ENCODE measurements at places on chromosomes 5 and 9.

DNA sequence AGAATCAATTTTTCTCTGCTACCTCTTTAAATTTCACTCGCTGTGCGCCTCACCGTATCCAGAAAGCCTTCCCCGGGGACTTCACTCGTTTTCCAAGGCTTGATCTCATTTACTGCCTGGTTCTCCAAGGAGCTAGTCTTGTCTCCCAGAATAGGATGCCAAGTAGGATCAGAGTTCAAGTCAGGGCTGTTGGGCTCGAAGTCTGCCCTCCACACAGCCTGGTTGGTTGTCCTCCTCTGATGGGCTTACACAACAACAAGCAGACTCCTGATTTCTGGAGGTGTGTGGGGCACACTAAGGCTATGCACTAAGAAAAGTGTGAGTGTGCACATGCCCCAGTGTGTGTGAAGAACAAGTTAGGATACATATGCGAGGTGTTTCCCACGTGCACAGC, 14.0 kb upstream of the TNIP1 start:
- DNase-seq = no peak

DNA sequence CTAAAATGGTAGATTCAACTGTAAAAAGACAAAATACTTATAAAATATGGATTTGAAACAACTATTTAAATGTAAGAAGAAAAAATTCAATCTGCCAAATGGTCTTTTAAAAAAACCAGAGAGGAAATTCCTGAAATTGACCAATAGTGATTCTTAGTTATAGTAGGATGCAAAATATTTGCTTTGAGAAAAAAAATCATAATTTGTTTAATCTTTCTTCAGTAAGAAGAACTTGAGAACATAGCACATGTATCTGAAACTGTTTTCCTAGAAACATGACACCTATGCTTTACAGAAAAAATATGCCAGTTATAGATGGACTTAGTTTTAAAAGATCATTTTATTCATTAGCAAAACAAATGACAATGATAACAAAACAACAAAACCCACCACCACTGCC, 186.9 kb upstream of the CD180 start:
- DNase-seq = no peak

DNA sequence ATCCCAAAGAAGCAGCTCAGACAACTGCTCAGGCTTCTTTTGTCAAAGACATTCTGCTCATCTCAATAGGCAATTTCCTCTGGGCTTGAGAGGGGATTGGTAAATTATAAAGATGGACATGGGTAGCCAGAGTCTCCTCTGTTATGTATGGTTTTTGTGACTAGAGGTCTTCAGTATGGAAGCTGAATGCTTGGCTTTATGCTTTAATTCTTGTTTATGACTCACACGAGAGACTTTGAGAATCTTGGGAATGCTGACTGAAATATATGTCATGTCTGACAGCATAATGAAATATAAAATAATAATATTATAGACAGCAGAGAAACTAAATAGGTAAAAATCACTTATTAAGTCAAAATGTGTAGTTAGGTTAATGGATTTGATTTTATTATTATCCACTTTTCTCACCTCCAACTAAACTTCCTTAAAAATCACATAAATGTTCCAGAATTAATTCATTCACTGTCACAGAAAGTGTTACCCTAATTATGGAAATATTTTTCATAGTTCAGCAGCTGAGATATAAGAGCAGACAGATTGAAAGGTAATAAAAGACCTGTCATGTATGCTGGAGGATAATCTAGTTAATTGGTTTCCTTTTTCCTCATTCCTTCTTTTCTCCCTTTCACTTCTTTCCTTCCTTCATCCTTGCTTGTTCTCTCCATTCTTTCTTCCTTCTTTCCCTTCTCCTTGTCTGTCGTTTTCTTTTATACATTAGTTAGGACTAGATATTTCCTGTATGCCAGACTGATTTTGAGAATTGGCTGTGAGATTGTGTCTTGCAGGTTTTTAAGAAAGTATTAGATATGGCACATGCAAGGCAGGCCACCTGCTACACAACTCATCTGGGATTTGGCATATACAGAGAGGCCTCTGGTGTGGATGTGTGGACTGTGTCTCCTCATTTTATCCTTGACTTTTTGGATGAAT, 1866.1 kb upstream of the NUDT12 start:
- DNase-seq = no peak

DNA sequence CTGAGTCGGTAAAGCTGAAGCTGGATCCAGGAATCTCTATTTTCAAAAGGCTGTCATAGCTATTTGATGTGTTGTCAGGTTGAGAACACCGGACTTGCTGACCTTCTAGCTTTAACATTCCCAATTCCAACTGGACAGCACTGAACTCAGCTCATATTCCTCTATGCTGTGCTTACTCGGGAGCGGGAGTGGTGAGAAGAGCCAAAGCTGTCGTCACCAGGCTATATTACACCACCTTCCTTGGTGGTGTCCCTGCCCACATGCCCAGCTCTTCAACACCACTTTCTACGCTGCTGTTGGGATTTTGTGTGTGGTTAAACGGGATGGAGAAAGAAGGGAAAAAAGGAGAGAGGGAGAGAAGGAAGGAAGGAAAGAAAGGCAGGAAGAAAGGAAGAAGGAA, 653.6 kb downstream of the RAB3C start:
- no peak for DNase-seq

DNA sequence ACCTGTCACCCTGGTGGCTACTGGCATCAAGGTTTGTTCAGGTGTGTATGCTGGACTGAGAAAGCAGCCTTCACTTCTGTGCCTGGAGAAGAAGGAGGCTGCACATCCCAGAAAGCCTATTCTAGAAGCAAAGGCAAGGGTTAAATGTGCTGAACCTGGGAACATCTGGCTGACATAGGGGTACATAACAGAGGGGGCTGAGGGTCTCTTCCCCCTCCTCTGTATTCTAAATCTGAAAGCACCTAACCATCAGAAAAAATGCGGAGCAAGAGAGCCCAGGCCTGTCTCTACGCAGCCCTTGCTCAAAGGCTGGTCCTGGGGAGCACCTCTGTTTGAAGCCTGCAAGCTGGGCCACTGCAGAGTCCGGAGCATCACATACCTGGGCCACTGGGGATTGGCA, 53.2 kb upstream of the FSTL4 start:
- DNase-seq = no peak

DNA sequence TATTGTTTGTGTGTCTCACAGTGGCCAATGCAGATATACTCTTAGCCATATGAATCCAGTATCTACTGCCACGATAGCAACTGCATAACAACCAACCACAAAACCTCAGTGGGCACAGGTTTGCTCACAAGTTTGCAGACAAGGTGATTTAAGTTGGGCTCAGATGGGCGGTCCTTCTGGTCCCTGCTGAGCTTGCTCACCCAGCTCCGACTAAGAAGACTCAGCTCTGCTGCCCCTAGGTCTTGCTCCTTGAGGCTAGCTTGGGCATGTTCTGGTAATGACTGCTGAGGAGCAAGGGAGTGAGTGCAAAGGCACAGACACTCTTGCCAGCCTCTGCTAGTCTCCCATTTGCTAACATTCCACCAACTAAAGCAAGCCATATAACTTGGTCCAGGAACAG, 52.6 kb downstream of the MTX3 start:
- no peak for DNase-seq

- DNase-seq = no peak
Observed at GRCh38 chr9:7089406-7090193, 331.8 kb downstream of the KDM4C start.

DNA sequence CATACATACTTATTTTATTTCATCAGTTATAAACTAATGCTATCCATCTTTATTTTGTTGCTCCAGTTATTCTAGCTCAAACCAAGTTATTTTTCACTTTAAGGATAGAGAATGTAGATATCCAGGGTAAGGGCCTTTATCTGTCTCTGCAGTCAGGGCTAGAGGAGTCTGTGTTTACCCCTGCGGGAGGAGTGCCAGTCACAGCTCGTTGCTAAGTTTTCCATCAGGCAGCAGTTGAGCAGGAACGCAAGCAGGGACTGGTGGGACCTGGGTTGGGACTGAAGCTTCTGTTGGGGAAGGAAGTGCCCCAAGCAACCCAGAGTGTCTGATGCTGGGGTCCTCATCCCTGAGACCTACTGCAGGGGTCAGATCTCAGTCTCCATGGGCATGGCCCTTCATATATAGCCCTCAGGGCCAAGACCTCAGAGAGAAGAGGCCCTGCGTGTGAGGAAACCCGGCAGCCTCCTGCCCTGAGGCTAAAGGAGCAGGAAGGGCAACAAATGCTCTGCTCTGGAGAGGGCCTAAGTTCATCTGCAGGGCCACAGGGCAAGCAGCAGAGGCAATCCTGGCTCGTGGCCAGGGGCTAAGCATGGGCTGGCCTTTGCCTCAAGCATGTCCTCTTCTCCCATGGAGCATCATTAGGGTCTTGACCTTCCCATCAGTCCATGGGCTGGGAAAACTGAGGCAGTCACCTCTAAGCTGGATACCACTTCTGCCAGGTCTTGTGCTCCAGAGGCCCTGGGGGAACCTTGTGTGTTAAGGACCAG, 6.6 kb downstream of the SLC22A4 start:
- no peak for DNase-seq

GRCh38 chr5:31886206-31886605, 247.3 kb downstream of the PDZD2 start:
- DNase-seq = peak; percentile 9

- DNase-seq = no peak
Observed at GRCh38 chr5:116454417-116454927, 120.2 kb downstream of the SEMA6A start.

DNA sequence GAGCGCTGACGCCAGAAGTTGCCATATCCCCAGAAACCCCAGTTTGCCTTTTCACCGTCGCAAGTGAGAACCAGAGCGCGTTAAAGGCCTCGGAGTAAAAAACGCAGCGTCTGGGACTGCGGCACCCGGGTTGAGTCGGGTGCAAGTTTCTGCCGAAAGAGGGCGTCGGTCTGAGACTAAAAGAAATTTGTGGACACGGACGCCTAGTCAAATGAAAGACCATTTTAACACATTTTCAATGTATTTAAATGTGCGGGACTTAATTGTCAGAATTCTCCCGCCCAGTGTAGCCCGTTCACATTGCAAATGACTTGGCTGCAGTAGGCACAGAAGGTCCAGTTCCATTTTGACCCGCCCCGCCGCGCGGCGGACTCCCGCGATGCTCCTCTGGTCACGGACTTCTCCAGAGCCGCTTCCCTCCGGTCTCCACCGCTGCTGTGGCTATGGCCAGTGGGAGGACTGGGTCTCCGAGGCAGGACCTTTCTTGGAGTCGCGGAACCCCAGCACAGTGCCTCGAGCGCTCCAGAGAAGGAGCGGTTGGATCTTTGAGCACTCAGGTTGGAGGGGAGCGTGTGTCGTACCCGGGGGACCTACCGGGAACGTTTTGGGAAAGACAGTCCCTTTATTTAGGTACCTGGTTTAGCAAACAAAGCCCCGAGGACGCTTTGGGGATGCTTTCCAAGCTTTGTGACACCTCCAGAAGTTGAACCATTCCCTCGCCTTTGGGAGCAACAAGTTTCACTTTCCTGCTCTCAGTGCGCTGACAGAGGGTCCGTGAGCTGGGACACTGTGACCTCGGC, 1.2 kb upstream of the NPR3 start:
- peak; percentile 74 for DNase-seq

Measured in activated effector memory CD4-positive, alpha-beta T cell treated with anti-CD3 and anti-CD28 coated beads, Interleukin-2, amount 50 U/mL, for 16 hours (primary cell).